NCI-H1048 (cell line): ENCODE measurements at places on chromosomes 4 and X.

DNA sequence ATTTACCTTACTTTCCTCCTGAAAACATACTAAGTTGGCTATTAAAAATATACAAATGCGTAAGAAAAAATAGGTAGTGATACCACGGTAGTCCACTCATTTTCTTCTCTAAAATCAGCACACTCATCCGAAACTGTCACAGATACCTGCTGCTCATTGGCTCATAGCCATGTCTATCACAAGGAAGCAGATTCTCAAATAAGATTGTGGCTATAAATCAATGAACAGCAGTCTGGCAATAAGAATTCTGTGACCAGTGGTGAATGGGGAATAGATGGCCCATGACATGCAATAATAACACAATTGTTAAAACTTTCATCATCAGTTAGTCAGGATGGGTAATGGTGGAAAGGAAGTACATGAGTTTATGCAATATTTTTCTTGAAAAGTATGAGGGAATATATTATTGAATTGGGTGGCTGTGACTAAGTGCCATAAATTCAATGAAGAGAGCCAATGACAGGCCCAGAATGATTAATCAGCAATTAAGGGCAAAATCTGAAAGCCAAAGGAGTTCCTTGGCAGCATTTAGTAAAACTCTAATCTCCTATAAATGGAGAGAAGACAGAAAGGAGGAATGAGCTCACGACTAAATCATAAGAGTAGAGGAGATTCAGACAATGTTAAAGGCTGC, 202.3 kb upstream of the NEIL3 start:
- no peak for DNase-seq

DNA sequence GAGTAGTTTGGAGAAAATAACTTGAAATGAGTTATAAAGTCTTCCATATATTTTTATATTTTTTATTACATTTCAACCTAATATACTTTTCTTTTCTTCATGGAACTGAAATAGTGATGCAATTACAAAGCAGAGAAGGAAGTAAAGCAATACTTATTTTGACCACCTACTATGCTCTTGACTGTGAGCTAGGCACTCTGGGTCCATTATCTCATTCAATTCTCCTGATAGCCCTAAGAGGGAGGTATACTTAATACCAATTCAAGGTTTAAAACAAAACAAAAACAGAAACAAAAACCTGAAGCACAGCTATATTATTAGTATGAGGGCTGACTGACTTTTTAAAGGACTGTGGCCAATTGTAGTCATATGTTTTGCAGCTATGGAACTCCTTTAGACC, 193.5 kb downstream of the MAD2L1 start:
- DNase-seq: no peak

DNA sequence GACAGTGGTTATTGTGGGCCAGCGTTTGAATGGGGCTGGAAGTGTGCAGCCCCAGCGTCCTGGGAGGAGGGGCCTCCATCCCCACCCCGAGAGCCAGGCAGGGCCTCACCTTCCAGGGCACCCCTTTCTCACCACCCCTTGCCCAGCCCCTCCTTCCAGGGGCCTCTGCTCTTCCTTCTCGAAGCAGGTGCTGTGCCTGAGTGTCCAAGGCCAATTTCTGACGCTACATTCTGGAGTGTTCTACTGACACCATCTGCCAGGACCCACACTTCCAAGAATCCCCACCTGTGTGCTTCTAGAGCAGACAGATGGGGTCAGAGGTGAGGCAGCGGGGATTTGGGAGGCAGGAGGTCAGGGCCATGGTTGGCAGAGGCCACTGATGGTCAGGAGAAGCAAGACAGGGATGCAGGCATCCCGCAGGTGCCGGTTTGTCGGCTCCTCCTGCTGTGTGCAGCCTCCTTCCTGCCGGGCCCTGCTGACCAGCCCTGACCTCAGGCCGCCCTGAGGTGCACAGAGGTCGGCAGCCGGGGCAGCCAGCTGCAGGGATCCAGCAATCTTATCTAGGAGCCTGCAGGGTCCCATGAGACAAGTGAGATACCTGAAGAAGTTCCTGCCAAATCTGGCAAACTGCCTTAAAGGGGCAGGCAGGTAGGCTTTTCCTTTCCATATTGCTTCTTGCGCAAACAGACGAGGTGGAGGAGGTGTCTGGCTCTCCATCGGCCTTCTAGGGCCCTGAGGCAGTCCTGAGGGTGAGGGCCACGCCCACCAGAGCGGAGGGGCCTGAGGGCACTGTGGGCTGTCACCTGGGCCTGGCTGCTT, 18.8 kb downstream of the MSANTD1 start:
- DNase-seq: no peak

DNA sequence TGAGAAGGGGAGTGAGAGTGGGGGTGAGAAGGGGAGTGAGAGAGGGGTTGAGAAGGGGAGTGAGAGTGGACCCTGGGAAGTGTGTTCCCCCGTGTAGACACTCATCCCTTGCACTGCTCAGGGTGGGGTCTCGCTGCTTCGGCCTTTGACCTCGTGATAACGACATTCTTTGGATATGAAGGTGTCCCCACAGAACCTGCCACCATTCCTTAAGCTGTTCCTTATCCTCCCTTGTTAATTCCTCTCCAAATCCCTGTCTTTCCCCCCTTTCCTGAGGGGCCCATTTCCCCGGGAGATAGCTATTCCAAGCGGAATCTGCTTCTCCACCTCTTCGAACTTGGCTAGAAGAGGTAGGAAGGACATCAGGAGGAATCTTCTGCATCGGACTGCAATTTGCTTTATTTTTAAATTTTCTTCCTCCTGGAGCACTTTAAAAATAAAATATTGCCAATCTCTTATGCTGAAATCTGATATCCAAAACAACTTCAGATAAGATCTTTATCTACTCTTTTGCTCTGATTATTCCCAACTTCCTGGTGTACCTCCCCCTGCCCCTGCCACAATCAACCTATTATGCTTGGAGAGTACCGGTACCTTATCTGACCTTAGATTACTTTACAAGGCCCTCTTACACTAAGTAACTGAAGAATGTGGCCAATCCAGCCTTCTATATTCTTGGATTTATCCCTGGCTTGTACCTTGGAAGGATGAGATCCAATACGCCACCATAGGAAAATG, 15.6 kb downstream of the TRIML1 start:
- no peak for DNase-seq

- no peak for DNase-seq
Observed at GRCh38 chr4:80243274-80244018, 23.0 kb upstream of the FGF5 start.
